ENCODE measurements at places on chromosomes 13 and 19. TPM values are rescaled to one million over a fixed set of nuclear protein-coding genes. Genes with fewer than 3 reads are reported as not detected.

GRCh38 chr19:7748756-7749155 lies 1.4 kb upstream of the CD209 start:
- peak; percentile 5 for DNase-seq

The CEP89 gene
- total RNA-seq, result 26.3 TPM

- DNase-seq, result no peak
Observed at GRCh38 chr13:97135883-97136282, 86.2 kb upstream of the MBNL2 start.

- DNase-seq, result no peak
Observed at GRCh38 chr19:45772912-45773311, 3.9 kb upstream of the SIX5 start.

DNA sequence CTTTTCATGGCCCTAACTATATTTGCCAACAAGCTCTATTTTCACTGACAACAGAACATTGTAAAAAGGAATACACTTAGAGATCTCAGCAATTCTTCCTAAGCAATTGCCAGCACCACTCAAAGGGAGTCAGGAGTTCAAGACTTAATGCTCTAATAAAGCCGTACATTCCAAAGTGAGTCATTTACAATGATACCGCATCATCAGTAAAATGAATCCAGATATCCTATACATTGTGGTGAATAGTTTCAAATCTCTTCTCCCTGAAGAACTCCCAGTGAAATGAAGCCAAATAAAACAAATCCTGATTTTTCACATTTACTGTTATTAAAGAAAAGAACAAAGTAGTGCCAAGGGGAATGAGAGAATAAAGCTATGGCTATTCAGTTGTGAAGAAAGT lies 2898.7 kb upstream of the PCDH20 start:
- DNase-seq, result peak; percentile 76

GRCh38 chr13:32866921-32867320 lies 149.3 kb upstream of the KL start:
- no peak for DNase-seq

GRCh38 chr13:79191501-79191900 lies 214.6 kb downstream of the RBM26 start:
- no peak for DNase-seq

The PEX11G gene
- total RNA-seq, result 1.6 TPM

DNA sequence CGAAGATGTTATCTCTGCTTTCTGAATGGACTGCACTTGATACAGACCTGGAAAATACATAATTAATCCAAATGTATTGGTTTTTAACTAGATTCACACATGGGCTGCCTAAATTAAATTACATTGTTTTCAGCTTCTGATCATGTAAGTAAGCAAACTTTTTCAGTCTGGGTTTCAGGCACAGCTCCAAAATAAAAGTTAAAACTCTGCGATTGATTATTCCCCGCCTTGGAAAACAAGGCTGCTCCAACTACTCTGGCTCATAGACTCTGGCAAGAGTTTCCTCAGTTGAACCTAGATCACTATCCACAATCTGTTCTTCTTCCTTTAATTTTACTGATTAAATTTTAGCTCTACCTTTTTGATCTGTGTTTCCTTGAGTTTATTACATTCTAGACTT lies 526.0 kb upstream of the SPRY2 start:
- DNase-seq, result no peak

- DNase-seq, result no peak
Observed at GRCh38 chr19:13841086-13841961, 35.6 kb upstream of the NANOS3 start.

The PRTN3 gene
- not detected for total RNA-seq

- no peak for DNase-seq
Observed at GRCh38 chr13:90824032-90824431, 523.5 kb upstream of the MIR17HG start.

The ZNF534 gene
- total RNA-seq, result not detected

GRCh38 chr13:67390462-67391086 lies 160.4 kb upstream of the PCDH9 start:
- DNase-seq, result peak; percentile 4

DNA sequence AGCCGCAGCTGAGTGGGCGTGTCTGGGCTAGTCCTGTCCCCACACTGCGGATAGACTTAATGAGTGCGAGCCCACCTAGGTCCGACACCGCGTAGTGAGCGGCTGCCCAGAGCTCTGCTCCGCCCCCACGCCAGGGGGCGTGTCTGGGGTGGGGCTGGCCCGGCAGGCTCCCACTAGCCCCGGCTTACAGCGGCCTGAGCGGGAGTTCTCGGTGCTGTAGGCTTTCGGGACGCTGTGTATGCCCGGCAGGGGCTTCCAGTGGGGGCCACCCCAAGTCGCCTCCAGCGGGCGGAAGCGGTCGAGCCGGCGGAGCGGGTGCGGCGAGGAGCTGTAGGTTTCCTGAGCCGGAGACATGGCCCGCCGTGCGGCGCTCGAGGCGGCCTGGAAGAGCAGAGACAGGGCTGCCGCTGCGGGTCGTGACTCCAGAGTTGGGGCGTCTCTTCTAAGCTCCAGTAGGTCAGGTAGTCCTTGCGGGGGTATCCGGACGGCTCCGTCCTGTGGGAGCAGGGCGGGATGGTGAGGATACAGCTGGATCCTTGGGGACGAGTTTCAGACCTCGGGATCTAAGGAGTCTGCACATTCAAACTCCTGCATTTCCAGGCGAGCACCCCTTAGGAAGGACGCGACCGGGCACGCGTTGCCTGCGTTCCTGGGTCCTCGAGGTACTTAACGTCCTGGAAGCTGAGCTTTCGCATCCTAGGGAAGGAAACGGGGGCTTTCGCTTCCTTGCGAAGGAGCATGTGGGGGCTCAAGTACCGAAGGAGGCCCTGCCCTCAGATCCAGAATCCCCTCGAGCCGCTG lies 1.2 kb downstream of the CGB7 start:
- DNase-seq, result peak; percentile 33

DNA sequence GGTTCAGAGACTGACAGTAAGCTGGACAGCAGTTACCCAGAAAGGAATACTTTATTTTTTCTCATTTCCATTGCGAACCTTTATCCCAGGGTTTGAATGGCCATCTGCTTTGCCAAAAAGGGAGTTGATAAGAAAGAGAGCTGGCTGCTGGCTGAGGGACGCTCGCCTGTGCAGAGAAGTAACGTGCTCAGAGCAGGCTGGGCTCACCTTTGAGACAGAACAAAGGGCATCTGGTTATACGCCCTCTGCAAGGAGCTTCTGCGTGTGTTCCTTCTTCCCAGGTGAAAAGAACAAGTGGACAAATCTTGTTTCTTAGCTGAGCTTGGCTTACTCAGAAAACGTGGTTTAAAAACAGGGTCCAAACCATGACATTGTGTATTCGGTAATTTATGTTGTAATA lies 47.4 kb downstream of the EFNB2 start:
- DNase-seq, result no peak

GRCh38 chr19:294341-294945 lies 3.2 kb upstream of the PLPP2 start:
- no peak for DNase-seq

The PGLYRP2 gene
- not detected for total RNA-seq

GRCh38 chr13:81726037-81726726 lies 1385.3 kb upstream of the SPRY2 start:
- DNase-seq, result no peak

- DNase-seq, result peak; percentile 17
Observed at GRCh38 chr13:101298517-101298916, 117.8 kb downstream of the NALCN start.

GRCh38 chr13:42524487-42525034 lies 49.4 kb upstream of the TNFSF11 start:
- peak; percentile 25 for DNase-seq

- DNase-seq, result no peak
Observed at GRCh38 chr13:72745260-72745659, 17.5 kb downstream of the BORA start.

- DNase-seq, result no peak
Observed at GRCh38 chr13:48161530-48162179, 66.8 kb upstream of the MED4 start.

DNA sequence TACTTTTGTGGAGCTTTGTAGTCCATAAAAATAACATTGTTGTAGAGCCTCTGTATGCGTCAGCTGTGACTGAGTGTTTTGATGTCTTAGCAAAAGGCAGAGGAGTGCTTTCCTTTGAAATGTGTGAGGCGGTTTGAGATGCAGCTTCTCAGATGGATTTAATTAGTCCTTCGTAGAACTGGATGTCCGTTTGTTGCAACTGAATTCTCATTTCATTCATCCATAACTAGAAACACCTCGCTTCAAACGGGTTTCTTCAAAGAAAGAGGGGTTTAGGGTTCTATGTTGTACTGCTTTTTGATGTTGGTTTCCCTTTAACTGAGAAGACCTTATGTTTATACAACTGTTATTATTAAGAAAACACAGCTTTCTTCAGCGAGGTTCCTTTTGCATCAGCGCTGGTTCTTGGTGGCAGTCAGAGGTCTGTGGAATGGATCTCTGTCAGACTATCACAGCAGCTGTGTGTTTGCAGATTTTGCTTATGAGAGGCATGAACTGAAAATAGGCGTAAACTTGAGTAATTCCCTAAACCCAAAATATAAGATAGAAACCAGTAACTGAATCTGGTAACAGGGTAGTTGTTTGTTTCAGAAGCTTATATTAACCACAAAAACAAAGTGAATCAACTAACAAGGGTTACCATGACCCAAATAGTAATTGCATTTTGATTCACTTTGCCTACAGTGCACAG lies 194.4 kb downstream of the GGACT start:
- peak; percentile 74 for DNase-seq

GRCh38 chr19:56273563-56274117 lies 1.1 kb downstream of the EDDM13 start:
- peak; percentile 9 for DNase-seq

DNA sequence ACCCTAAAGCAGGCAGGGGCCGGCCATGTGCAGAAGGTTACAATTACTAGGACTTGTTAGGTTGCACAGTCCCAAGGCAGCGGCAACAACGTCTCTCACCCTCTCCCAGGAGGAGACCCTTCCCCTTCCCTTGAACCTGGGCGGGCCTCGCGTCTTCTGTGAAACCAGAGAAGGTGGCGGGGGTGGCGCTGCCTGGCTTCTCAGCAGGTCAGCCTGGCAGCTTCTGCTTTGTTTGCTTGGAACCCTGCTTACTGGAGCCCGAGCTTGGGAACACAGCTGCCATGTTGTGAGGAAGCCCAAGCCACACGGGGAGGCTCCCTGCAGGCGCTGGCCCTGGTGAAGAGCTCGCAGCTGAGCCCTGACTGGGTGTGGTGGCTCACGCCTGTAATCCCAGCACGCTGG lies 15.5 kb downstream of the MKNK2 start:
- no peak for DNase-seq

DNA sequence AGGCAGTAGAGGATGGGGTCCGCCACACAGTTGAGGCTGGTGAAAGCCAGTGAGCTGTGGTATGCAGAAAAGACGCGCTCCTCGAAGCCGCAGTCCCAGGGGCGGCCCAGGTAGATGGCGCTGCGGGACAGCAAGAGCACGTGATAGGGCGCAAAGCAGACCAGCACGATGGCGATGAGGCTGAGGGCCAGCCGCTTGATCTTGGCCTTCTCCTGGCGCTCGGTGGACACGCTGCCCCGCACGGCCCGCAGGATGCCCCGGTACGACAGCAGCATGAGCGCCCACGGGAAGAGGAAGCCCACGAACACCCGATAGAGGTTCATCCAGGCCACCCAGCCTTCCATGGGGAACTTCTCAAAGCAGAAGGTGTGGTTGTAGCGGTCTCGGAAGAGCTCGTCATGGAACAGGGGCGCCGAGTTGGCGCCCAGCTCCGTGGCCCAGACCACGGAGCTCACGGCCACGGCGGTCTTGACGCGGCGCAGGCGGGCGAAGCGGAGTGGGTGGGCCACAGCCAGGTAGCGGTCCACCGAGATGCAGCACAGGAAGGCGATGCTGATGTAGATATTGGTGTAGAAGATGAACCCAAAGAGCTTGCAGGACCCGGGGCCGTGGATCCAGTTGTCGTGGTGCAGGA lies 6.5 kb upstream of the OPA3 start:
- DNase-seq, result no peak

The FREM2 gene
- not detected for total RNA-seq

DNA sequence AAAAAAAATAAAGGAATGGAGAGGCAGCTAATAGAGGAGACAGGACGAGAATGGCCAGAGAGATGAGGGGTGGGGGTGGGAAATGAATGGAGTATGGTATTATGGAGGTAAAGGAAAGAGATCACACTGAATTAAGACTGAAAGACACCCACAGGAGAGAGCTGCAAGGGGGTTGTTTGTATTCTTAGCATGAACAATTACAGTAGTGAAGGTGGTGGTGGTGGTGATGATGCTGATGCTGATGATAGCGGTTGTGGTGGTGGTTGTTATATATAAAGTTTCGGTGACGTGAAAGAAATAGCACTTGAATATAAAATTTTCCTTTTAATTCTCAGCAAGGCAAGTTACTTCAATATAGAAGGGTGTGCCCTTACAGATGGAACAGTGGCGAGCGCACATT lies 2.8 kb upstream of the ADGRE3 start:
- DNase-seq, result no peak

The FCAR gene
- not detected for total RNA-seq

- DNase-seq, result no peak
Observed at GRCh38 chr19:5080030-5080654, 111.2 kb downstream of the KDM4B start.

The ZNF44 gene
- 5.3 TPM for total RNA-seq

DNA sequence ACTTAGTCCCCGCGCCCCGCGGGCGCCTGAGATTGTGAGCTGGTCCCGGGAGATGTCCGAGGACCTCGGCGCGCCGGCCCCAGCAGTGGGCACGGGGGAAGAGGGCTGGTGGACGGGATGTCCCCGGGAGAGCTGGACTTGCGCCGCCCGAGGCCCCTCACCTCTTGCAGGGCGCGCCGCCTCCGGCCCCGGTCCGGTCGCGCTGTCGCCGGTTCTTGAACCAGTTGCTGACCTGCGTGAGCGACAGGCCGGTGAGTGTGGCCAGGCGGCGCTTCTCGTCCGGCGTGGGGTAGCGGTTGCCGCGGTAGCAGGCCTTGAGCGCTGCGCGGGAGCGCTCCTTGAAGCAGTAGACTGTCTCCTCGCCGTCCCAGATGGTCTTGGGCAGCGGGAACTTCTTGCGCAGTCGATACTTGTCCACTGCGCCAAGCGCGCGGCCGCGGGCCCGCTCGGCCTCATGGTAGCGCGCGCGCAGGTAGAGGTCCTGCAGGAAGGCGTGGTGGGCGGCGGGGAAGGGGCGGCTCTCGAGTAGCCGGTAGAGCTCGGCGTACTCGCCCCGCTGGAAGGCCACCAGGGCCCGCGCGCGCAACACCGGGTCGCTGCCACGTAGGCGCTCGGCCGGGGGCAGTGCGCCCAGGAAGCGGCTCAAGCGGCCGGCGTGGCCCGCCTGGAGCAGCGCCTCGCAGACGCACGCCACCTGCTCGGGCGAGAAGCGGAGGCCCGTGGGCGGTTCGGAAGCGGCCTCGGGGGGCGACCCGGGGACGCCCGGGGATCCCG lies 984 bp downstream of the SIX5 start:
- DNase-seq, result peak; percentile 65

DNA sequence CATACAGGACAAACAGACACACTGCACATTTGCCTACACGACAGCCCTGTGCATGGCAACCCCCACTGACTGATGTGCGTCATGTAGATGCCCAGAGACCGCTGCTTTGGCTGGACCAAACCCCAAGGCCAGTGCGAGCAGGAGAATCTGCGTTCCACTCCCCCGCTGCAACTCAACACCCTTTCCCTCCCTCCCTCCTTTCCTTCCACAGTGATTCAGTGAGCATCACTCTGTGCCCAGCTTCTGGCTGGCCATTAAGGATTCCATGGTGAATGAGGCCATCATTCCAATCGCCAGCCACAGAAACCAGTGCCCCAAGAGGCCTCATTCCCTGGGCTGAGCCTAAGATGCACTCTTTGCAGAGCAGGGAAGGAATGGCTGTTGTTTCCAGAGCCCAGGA lies 61.6 kb downstream of the GSX1 start:
- DNase-seq, result no peak
